ENCODE measurements at places on chromosomes 12 and 14.

GRCh38 chr12:67280572-67280971 lies 11.4 kb downstream of the CAND1 start:
- DNase-seq = no peak

DNA sequence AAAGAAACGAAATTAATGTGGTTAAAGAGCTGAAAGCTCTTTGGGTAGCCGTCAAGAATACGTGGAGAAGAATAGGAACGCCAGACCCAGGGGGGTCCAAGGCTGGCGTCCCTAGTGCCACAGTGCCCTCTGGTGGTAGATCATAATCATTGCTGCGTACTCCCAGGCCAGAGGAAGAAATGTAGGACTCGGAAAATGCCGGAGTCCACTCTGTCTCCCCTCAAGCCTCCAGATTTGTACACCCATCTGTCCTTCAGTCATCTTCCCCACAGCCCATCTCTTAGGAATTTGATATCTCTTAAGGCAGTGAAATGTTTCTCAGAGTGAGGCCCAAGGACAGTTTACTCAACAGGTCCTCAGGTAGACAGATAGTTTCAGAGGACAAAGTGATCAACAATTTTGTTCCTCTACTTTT lies 25.4 kb upstream of the PLEKHG6 start:
- no peak for DNase-seq

- no peak for DNase-seq
Measured at GRCh38 chr12:96850676-96851075, 56.4 kb upstream of the NEDD1 start.

- no peak for DNase-seq
Measured at GRCh38 chr14:57837267-57837666, 28.6 kb downstream of the SLC35F4 start.

DNA sequence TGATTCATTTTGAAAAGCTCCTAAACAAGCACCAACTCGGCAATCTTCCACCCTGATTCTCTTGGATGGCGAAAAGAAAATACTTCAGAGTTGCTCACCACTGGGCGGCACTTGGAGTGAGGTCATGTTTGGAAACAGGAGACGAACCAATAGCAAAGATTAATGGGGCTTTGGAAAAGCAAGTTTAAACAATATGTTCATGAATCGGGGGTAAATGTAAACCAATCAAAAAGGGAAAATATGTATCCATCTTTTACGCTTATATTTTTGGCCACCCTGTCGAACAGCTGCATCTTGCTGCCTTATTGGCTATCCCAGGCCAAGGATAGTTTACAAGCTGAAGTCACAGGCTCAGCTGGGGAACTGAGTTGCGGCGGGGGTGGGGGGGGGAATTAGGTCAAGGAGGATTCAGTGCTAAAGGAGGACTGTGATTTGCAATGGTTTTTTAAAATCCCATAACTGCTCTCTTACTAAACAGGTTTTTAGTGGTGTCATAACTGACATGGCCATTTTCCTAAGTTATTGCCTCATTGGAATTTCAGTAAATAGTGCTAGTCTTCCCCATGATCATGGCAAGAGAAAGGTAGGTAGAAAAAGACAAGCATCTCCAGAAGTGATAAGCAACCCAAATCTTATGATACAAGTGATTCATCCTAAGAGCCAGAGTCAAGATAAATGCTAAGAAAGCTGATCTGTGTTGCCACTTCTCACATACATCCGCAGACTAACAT lies 210.6 kb downstream of the PHLDA1 start:
- no peak for DNase-seq

- no peak for DNase-seq
Measured at GRCh38 chr14:68249661-68250451, 430.3 kb downstream of the RAD51B start.

GRCh38 chr14:35292770-35293561 lies 784 bp downstream of the PSMA6 start:
- DNase-seq = no peak

DNA sequence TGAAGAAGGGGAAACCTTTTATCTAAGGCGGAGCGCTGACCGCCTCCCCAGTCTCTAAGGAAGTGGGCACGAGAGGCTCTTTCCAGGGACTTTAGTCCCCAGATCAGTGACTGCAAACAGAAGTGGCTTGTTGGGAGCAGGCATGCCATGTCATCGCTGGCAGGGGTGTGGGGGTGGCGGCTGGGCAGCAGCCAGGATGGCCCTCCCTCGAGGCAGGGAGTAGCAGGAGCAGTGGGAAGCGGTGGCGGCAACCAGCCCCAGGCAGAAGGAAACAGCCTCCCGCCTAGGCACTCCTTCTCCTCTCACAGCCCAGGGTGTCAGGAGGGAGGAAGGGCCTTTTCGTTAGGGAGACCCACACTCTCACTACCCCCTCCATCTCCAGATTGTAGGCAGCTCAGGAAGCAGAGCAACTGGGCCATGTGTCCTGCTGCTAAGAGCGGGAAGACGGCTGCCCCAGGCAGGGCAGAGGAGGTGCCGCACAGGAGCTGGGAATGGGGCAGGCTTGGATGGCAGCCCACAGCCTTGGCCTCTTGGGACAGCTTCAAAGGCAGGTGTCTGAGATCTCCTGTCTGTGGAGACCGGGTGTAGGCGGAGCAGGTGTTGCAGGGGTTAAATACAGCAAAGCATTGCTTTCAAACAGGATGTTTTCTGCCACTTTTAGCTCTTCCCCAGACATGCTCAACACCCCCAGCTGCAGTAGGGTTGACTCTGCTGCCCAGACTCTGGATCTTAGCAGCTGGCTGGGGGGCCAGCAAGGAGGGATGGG lies 21.8 kb downstream of the VDR start:
- no peak for DNase-seq

DNA sequence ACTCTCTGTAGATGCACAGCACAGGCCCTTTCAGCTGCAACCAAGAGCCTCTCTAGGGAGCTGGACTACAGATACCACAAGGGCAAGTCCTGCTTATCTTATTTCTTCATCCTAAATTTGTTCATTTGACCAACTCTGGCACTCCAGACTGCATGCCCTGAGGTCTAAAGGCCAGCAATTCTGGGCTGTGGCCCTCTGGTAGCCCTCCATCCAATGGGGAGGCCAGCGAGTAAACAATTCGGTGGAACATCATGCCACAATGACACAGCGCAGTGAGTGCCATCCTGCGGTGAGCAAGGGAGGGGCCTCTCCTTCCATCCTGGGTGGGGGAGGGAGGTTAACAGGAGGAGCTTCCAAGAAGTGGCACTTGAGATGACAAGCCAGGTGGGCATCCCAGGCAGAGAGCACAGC lies 652 bp upstream of the SELPLG start:
- no peak for DNase-seq

GRCh38 chr12:80679346-80680131 lies 27.9 kb upstream of the MYF6 start:
- DNase-seq = no peak

- DNase-seq = no peak
Measured at GRCh38 chr14:29554335-29554734, 373.3 kb downstream of the PRKD1 start.

GRCh38 chr14:34794941-34795340 lies 80.2 kb downstream of the BAZ1A start:
- DNase-seq = no peak

DNA sequence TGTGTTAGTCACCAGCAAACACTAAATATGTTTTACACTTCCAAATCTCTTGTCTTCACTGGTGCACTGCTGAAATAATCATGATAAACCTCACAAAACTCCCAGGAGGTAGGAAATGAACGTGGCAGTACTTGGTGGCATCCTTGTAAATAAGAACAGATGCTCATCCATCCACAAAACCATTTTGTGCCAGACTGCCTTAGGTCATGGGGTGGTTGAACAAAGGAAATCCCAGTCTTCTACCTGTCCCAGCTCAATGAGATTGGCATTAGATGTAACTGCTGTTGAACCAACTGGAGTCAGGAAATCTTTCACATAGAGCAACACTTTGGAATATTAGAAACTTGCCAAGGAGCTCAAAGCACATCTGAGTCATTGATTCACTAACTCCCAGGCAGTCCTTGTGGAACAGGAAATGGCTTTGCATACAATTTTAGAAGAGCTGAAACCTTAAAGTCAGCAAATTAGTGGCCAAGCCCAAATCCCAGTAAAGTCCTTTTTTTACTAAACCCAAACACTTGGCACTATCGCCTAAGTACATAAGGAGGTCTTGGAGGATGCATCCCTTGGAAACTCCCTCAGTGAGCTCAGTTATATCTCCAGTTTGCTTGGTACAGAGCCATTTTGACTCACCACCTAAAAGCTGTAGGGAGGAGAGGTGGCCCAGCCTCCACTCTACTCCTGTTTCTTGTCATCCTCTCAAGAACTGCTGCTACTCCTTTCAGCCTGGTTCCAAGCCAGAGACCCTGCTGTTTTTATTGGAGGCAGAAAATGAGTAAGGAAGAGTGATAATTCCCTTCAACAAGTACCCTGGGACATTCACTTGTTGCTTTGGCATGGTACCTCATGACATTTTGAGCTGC lies 208.0 kb downstream of the NOVA1 start:
- no peak for DNase-seq

GRCh38 chr12:29070309-29070708 lies 78.8 kb upstream of the FAR2 start:
- no peak for DNase-seq

- DNase-seq = no peak
Measured at GRCh38 chr14:39784461-39784860, 352.2 kb upstream of the FBXO33 start.

GRCh38 chr14:36522347-36522971 lies 2.4 kb upstream of the NKX2-1 start:
- DNase-seq = no peak

DNA sequence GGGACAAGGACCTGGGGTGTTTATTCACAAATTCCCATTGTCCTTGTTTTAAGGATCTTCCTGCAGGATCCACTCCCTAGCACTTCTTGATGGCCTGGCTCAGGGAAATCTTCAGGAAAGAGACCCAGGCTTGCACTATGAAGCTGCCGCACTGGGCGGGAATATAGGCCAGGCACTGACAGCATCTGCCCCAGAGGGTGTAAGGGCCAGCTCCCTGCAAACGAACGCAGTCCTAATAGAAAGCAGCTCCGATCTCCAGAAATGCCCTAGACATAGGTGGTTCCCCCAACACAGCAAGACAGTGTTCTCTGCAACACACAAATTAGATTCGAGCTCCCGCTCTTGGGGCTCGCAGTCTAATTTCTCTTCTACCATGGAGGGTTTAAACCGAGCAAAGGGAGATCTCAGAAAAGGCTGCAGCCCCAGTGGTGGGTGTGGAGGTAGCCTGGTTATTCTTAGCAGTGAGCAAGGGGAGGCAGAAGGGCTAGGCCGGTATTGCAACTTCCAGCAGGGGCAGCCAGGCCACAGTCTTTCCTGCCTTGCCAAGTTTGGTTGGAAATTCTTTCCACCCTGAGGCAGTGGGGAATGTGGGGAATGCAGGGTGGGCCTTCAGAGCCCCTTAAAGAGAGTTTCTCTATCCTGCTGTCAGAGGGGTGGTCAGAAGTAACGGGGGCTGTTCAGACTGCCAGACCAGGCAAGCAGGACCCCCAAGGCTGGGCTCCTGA lies 16.1 kb upstream of the WSCD2 start:
- DNase-seq = no peak

- no peak for DNase-seq
Measured at GRCh38 chr14:101504096-101504948, 57.0 kb upstream of the DIO3 start.

GRCh38 chr12:109518820-109519665 lies 41.6 kb downstream of the UBE3B start:
- DNase-seq = no peak

DNA sequence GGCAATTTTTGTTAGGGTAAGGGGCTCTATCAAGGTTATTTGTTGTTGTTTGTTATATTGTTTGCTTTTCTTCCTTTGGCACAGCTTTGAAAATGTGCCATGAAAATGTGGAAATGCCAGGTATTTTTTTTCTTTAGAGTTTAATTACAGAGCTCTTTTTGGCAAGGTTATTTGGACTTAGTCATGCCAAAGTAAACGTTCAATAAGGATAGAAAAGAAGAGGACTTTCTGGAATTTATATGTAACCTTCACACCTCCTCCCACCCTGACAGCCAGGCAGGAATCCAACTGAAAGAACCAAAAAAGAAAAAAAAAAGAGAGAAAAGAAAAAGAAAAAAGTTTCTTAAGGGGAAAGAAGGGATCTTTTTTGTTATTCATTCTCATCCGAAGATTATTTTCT lies 217.8 kb downstream of the KITLG start:
- no peak for DNase-seq

DNA sequence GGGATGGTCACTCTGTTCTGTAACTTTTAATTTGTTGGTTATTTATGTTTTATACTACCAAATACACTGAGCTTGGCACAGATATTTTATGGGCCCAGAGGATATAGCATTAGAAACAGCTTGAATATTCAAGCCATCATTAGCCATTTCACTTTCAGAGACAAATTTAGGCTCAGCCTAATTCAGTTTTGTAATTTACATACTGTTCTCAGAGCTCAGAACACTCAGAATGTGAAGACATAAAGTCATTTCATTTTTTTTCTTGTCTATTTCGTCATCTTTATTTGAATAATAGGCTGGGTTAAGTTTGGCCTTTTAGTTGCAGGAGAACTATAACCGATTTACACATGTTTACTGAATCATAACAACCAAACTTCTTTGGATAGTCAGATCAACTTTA lies 361.7 kb downstream of the SNAPC1 start:
- DNase-seq = no peak

DNA sequence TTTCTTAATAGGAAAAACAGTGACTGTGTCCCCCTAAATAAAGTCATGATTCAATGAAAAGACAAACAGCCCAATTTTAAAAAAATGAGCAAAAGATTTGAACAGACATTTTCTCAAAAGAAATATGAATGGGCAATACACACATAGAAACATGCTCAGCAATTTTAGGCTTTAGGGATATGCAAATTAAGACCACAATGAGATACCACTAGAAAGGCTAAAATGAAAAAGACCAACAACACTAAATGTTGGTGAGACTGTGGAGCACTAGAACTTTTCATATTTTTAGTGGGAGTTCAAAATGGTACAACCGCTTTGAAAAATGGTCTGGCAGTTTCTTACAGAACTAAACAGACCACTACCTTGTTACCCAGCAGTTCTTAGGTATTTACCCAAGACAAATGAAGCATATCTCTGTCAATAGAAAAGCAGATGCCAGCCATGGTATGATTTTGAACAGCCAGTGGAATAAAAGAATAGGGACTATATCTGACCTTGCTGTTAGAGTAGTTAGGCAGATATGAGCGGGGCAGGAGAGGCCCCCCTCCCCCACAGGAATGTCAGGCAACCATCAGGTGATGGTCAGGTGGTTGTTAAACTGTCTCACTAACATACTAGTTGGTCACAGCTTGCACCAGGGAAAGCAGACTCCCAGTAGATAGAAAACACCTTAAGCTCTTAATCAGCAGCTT lies 108.8 kb downstream of the PRKCH start:
- no peak for DNase-seq

DNA sequence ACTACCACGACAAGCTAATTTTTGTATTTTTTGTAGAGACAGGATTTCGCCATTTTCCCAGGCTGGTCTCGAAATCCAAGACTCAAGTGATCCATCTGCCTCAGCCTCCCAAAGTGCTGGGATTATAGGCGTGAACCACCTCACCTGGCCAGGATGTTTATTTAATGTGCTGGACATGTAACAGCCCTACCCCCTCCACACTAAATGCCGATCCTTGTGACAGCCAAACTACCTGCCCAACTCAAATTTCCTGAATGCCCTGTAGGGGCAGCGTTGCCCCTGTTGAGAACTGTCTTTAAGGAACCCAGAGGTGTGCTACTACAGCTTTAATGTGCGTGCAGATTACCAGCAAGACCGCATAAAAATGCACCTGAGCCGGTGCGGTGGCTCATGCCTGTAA lies 48.1 kb downstream of the KCNK13 start:
- DNase-seq = no peak

GRCh38 chr14:74695406-74695805 lies 17.5 kb downstream of the AREL1 start:
- no peak for DNase-seq
